ENCODE measurements at places on chromosomes 4 and X.

DNA sequence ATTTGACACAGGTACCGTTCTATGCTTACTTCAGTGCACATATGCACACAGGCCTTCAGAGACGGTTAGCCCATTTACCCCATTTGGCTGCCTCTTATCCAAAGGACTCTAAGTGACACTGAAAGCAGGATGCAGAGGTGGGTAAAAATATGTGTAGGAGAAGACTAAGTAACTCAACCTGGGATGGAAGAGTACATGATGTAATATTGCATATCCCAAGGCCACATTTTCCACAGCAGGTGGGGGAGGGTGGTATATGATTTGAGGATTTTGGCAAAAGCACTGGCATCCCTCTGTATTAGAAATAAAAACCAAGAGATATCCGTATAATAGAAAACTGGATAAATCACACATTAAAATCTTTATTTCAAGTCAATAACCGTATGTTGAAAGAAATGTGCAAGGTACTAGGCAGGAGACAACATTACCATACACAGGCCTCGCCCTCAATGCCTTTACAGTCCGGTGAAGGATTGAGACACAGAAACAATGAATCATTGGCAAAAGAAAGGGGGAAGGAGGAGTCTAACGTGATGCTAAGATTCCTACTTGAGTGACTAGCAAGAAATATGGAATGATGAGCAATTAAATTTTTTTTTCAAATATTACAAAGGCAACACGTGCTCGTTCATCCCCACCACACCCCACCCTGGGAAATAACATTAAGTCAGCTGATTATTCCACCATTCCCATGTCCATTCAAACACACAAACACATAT, 161.0 kb upstream of the RASGEF1B start:
- no peak for DNase-seq

DNA sequence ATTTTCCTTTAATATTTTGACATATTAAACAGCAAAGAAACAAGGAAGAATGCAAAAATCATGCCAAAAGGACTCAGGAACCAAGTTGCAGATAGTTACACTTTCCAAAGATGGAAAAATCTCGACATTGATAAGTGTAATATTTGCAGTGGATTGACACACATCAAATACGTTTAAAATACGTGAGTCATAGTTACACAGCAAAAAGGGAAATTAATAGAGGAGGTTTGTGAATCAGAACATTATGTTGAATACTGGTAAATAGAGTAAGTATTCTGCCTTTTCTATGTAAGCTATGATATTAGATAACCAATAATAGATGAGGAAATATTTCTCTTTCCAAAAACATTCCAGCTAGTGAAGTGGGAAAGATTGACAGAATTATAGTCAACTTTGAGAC, 1761.3 kb upstream of the IGFBP7 start:
- DNase-seq, result no peak

DNA sequence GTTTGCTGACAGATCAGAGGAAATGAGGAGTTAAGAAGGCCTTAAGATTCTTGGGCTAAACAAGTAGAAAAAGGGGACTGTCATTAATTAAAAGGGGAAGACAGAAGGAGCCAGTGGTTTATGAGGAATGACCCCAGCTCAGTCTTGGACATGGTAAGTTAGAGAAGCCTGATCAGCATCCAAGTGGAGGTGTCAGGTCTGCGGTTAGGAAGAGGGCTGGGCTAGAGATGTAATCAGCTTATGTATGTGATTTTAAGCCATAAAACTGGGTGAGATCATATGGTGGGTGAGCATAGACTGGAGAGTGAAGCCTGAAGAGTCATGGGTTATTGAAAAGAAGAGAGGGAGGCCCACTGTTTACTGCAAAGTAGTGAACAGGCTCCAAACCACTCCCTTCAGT, 246.1 kb downstream of the NR3C2 start:
- no peak for DNase-seq

DNA sequence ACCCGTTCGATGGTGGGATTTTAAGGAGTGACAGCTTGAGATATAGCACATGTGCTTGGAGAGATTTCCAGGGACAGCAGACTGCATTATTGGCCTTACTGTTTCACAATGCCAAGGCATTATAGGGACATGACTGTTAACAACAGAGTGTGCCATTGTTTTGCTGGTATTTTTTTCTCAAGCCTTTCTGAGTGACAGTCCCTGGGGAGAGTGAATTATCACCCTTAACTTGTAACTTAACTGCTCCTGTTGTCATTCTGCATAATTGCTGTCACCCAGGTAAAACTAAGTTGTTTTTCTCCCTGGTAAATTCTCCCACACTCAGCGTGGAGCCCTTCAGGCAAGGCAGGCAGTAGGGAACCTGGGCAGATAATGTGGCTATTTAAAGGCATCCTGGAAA, 989.2 kb upstream of the LCORL start:
- DNase-seq, result no peak

DNA sequence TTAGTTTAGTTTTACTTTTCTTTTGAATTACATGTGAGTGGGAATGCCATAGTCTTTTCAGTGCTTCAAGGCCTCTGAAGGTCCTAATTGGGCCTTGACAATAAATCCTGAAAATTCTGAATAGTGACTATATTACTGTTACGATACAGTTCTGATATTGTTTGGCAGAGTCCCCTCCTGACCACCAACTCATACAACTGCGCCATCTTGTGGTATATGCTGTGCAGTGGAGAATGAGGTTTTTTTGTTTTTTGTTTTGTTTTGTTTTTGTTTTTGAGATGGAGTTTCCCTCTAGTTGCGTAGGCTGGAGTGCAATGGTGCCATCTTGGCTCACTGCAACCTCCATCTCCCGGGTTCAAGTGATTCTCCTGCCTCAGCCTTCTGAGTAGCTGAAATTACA, 56.6 kb upstream of the CHRDL1 start:
- DNase-seq, result no peak

DNA sequence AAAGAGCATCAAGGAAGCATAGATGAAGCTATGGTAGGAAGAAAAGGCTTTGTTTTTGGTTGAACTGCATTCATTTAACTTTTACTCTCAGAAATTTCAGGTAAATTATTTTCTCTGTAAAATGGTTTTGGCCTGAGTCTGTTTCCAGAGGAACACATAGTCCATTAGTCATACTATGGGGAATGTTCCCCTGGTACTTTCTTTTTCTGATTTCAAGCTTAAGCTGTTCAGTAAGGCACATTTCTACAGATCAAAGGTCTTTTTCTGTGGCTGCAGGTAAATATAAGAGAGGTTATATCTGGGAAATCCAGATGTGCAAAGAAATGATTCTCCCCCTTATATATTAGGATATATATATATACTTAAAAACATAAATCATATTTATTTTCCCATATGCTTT, 1744.4 kb upstream of the ADGRL3 start:
- no peak for DNase-seq
